ENCODE measurements at places on chromosomes 12 and 14. TPM values are rescaled to one million over a fixed set of nuclear protein-coding genes. Genes with fewer than 3 reads are reported as not detected.

GRCh38 chr12:58099476-58099875 lies 158.1 kb downstream of the ATP23 start:
- DNase-seq: no peak

GRCh38 chr14:104284107-104284592 lies 145.8 kb downstream of the KIF26A start:
- no peak for DNase-seq

- DNase-seq: no peak
These were observed 173.2 kb downstream of the CAND1 start for GRCh38 chr12:67442347-67442841.

GRCh38 chr12:42338280-42338679 lies 12.3 kb downstream of the PPHLN1 start:
- no peak for DNase-seq

- DNase-seq: no peak
These were observed 174.9 kb downstream of the FOXN3 start for GRCh38 chr14:89241934-89242651.

DNA sequence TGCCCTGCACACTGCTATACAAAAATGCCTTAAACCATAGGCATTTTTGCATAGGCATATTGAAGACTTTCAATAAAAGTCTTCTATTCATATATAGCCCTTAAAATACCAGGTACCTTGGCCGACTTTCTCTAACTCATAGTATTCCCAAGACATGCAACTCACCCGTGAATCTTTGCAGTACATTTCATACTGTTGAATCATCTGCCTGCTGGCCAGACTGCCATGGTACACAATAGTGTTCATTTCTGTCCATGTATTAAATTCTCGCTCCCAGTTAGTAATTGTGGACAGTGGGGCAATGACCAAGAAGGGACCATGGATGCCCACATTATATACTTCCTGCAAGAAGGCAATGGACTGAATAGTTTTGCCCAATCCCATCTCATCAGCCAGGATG lies 24.3 kb upstream of the SUPT16H start:
- no peak for DNase-seq

The GYS2 gene
- total RNA-seq: not detected

The TAS2R7 gene
- total RNA-seq: 0.41 TPM

- DNase-seq: no peak
These were observed 17.1 kb downstream of the ACTN1 start for GRCh38 chr14:68961781-68962584.

The RDH12 gene
- total RNA-seq: 0.82 TPM

DNA sequence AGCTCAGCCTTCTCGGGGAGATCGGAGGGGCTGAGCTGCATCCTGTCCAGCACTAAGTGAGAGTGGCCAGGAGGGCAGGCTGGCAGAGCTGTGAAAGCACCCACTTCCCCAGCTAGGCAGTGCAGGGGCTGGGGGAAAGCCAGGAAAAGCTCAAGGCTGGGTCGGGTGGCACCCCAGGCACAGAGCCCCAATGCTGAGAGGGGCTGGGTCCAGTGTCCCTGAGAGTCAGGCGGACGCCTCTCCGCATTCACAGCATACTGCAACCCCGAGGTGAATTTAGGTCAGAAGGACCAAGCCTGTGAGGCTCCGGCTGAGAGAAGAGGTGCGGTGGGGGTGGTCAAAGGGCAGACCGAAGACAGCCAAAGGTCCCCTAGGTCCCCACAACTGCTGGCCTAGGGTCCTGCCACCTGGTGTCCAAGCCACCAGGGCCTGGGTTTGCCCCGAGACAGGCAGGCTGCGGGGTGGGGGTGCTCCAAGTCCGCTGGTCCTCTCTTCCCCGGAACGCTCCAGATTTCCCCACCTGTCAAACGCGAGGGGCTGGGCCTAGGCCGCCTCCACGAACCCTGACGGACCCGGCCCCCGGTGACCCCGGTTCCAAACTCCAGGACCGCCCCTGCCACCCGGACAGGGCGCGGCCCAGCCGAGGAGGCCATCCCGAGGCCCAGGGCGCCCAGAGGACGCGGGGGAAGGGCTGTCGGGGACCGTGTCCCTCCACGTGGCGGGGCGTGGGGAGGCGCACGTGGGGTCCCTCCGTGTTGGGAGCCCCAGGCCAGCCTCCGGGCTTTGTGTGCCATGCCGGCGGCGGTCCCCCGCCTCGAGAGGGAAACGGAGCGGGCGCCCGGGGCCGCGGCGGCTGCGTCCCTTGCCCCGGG lies 527 bp downstream of the CAMKK2 start:
- DNase-seq: peak; percentile 34

GRCh38 chr14:56026506-56026905 lies 91.7 kb upstream of the PELI2 start:
- DNase-seq: no peak

The LGR5 gene
- under 0.01 TPM for total RNA-seq

DNA sequence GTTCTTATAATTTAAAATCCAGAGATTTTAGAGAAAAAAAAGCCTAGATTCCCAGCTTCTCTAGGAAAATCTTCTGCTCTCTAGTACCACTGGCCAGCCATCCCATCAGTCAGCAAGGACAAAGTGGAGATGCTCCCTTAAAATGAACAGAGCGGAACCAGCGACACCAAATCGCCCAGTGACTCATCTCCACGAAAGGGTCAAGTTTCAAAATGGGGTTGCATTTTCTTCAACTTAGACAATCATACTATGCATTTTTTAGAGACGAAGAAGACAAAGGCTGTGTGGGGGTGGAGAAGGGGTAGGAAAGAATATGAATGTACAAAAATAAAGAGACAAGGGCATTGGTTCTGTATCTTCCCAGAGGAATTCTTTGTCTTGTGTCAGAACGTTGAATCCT lies 212.0 kb downstream of the SLC15A4 start:
- no peak for DNase-seq

GRCh38 chr12:105820429-105821125 lies 318.2 kb downstream of the NUAK1 start:
- DNase-seq: peak; percentile 14
